Epithelial cell of proximal tubule (primary cell): ENCODE measurements at places on chromosomes 5 and 9. TPM values are rescaled to one million over a fixed set of nuclear protein-coding genes. Genes with fewer than 3 reads are reported as not detected.

CPEB4 gene
- 9.5 and 17.5 TPM in 2 replicates for total RNA-seq

GIN1 gene
- total RNA-seq: 3.4 and 5.0 TPM in 2 replicates

PCDHGA2 gene
- total RNA-seq: 0.23 and 0.72 TPM in 2 replicates

TMEM174 gene
- not detected in 2 replicates for total RNA-seq

HAVCR2 gene
- total RNA-seq: 0.12 TPM in 1 of 2 replicates, not detected in the other

GRCh38 chr5:4817767-4818166 is 322.4 kb upstream of the ADAMTS16 start:
- DNase-seq: no peak

DNA sequence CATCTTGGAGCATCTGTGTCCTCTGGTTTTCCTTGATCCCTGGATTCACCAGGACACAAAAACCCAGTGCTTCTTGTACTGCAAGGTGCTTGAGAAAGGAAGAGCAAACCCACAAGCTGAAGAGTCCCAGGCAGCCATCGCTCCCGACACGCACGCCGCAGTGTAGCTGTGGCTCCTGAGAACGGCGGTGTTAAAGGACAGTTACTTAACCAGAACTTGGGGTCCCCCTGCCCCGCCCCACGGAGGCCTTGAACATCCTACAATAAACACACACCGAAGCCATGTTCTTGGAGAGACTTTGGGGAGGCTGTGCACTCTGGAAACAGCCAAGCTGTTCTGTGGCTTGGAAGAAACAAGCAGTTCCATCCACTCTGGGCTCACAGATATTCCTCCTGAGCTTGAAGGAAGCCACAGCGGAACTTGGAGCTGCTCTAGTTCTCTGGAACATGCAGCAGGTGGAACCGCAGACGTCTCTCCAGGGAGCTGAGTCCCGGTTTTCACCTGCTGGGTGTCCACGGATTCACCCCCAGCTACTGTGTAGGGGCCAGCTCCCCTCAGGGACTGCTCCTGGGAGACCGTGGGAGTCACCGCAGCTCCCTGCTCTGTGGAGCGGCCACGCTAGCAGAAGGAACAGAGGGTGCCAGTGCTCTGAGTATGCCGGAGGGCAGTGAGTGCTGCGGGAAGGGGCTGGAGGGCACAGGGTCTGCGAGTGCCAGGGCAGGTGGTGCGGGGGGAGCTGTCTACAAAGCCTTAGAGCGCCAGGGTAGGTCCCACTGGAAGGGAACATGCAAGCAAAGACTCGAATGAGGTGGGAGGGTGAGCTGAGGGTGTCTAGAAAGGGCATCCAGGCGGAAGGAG is 107.3 kb downstream of the ADAMTS2 start:
- DNase-seq: no peak

GRCh38 chr9:91186632-91187108 is 175.0 kb downstream of the AUH start:
- no peak for DNase-seq

DNA sequence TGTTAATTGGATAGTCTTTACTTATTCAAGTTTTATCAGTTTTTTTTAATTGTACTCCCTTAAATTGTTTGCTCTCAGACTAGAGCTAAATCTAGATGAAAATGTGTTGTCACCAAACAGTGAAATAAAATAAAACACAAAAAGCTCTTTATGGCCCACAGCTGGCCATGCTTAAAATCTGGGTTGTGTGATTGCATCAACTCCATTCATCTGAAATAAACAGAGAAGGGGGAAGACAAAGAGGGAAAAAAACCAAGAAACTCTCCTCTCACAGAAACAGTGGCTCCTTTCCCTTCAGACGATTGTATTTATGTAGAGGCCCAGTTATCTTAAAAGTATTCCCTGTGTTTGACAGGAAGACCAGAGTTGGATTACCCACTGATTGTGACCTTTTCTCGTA is 422.4 kb downstream of the IRX1 start:
- DNase-seq: no peak
